Left renal cortex interstitium (tissue), 4 donors: ENCODE measurements at places on chromosomes 4 and X. TPM values are rescaled to one million over a fixed set of nuclear protein-coding genes. Genes with fewer than 3 reads are reported as not detected.
A peak's percentile ranks its signal among the peaks of the same experiment; 100 is the strongest.

DNA sequence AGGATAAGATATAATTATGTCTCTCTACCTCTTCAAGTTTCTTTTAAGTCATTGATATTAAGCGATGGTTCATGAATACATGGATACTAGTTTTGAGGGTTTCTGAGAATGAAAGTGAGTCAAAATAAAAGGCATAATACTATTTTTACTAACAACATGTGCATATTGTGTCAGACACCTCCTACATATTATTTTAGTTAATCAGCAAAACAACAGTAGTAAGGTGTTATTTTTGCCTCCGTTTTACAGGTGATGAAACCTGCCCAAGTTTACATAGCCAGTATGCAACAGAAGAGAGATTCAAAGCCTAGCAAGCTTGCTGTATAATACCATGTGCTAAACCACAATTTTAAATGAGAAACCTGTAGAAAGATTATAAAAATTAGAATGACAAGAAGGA is 544.1 kb downstream of the EPHA5 start:
- no peak for DNase-seq

DNA sequence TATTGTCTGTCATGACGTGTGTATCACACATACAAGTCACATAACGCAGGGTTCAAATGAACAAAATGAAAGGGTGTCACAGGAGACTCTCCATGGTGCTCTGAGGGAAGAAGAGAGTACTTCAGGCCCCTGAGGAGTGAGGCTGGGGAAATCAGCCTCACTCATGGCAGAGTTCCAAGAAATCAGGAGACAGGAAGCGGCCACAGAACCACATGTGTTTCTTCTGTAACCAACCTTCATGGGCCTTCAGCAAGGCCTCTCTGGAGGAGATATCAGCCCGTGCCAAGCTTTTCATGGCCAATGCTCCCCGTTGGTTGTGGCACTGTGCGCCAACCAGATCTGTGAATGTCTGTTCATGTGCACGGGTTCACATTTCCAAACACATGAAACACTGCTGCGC is 76.0 kb downstream of the NAT8L start:
- DNase-seq = peak; percentile 15

The C4orf50 gene
- polyA plus RNA-seq = not detected

- DNase-seq = no peak
Measured at GRCh38 chrX:118355225-118355920, 9.5 kb downstream of the WDR44 start.

The LPAR4 gene
- polyA plus RNA-seq = 19.0 TPM

GRCh38 chr4:79578606-79579005 is 170.6 kb upstream of the GK2 start:
- DNase-seq = no peak

DNA sequence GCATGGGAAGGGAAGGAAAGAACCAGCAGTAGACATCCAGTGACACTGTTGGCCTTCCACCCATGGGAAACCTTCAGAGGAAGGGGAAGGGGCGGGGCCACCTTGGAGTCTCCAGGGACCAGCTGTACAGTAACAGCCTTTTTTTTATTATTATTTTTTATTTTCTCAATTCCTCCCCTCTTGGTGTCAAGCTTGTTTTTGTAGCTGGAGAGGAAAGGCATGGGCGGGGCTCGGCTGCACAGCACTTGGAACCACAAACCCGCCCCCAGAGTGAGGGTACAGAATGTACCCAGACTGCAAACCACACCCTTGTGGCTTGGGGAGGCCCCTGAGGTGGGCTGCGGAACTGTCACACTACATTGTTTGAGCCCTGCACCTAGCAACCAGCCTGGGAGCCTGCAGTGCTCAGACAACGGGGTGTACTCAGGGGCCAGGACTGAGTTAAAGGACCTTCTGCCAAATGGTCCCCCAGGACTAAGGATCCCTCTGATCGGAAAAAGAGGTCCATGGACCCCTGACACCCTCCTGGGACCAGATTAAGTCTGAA is 45.7 kb downstream of the PRPS1 start:
- no peak for DNase-seq

GRCh38 chr4:148216866-148217814 is 225.1 kb downstream of the NR3C2 start:
- DNase-seq = no peak

The GYPE gene
- polyA plus RNA-seq = 1.6 TPM

The CXCL5 gene
- polyA plus RNA-seq = 0.18 TPM

The ZNF157 gene
- polyA plus RNA-seq = 0.68 TPM

- DNase-seq = no peak
Measured at GRCh38 chr4:11881364-11881763, 452.7 kb upstream of the HS3ST1 start.

The CSN1S1 gene
- polyA plus RNA-seq = not detected

DNA sequence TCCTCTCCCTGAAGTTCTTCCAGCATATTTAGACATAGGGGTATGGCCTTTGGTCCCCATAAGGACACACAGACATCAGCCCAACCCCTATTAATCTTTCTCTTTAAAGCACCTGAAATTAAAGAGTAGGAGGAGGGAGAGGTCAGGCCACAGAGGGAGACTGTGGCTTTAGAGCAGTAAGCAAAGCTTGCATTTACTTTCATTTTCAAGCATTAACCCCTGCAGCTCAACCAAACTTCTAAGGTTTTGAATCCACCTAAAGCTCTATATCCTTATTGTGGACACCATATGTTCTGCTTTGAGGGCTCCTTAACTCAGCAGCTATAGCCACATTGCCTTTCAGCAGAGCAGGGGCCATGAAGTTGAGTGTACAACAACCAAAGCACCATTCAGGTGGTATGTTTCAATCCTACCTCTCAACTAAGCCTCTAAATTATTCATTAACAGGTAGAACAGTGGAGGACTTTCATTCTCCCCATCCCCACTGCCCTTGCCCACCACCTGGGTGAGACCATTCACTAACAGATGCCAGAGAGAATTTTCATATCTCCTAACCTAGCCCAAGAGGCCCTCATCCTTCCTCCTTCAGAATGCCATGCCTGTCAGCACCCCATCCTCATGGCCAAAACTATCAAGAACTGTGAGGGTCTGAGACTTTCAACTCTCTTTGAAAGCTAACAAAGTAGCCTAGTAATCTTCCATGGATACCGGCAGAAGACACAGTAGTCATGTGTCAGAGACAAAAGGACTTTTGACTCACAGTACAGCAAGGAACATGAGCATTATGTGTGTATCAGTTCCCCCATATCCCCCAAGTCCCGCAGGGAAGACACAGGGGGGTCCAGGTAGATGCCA is 20.8 kb downstream of the LIN54 start:
- DNase-seq = no peak

DNA sequence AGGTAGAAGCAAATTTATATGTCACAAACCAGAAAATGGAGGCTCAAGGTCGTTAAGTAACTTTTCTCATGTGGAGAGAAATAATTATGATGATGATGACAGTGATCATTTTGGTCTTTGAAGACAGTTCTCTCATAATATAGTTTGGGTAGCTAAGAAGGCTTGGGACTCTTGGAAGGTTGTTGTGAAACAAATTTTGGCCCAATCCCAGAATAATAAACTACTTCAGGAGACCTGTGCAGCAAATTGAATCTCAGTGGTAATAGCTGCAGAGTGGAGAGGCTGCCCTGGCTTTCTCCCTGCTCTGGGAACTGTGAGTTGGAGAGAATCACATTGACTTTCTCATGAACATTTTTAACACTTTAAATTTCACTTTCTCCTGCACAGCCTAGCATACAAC is 217.2 kb upstream of the BOD1L1 start:
- DNase-seq = no peak

- no peak for DNase-seq
Measured at GRCh38 chr4:15920723-15921591, 17.6 kb downstream of the FGFBP1 start.

- no peak for DNase-seq
Measured at GRCh38 chr4:186192066-186192612, 772 bp downstream of the CYP4V2 start.

The KLHL13 gene
- polyA plus RNA-seq = 63.3 TPM

The RBPJ gene
- polyA plus RNA-seq = 86.1 TPM

DNA sequence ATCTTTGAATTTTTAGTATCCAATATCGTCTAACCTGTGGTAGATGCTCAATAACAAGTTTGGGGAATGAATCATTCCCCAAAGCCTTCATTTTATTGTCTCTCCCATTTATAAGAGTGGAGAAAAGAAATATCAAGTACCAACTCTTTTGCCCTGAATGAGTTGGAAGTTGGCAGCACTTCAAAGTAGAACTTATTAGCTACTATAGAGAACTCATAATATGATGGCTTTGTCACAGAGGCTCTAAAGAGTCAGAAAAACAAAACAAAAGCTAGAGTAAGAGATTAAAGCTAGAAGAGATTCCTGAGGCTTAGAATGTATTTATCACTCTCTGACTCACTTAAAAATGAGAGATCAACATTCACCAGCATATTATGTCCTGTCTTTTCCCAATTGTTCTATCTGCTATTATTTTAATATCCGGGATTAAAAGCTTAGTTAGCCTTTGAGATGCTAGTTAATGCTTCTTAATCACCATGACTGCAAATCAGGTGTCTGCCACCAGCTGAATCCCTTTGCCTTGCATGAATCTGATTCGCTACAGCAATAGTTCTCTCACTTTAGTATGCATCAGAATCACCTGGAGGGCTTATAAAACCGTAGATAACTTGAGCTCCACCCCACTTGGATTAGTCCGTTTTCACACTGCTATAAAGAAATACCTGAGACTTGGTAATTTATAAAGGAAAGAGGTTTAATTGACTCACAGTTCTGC is 77.9 kb downstream of the PALLD start:
- DNase-seq = no peak

DNA sequence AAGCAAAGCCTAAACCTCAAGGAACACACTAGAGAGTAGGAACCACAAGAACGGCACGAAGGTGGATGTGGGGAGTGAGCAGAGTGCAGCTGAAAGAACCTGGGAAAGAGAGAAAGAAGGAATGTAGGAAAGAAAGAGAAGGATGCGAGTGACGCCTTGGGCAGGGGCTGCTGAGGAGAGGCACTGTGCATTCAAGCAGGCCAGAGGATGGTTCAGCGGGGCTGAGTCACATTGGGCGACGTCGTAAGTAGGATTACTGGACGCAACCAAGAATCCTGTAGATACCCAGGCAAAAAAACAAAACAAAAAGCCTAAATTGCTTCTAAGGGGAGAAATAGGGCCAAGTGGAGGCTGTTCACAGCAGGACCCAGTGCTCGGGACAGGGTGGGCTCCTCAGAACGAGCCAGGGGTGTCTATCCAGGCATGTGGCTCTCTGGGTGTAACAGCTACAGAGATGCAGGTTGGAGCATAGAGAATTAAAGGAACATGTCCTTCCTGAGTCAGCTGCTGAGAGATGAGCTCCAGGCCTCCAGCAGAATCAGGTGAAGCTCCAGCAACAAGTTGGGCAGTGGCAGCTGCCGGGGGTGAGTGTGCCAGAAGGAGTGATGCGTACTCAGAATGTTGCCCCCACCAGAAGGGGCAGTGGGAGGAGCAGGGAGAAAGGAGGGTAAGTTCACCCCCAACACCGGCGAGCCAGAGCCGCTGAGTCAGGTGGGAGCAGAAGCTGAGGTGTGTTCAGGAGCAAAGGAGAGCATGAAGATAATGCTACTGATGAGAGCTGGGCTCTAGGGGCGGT is 38.6 kb downstream of the NELFA start:
- DNase-seq = no peak

- DNase-seq = no peak
Measured at GRCh38 chr4:127525608-127526007, 107.1 kb upstream of the INTU start.

DNA sequence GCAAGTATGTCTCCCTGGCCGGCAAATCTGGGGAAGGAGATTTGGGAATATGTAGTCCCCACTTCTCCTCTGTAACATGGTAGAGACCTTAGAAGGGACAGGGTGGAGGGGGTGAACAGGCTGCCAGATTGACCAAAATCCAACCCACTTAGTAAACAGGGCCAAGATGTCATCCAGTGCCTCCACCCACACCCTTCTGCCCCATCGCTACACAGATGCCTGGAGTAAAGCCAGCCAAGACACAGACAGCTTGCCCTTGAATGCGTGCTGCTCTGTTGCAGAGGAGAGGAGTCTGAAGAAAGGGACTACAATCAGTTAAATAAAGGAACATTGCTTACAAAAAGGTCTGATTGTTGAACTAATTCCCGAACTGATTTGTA is 160.1 kb upstream of the LDB2 start:
- DNase-seq = no peak

GRCh38 chr4:17512973-17513665 is 1.2 kb upstream of the QDPR start:
- no peak for DNase-seq

The NPNT gene
- polyA plus RNA-seq = 199 TPM

The SPANXD gene
- polyA plus RNA-seq = not detected

The USP17L17 gene
- not detected for polyA plus RNA-seq

DNA sequence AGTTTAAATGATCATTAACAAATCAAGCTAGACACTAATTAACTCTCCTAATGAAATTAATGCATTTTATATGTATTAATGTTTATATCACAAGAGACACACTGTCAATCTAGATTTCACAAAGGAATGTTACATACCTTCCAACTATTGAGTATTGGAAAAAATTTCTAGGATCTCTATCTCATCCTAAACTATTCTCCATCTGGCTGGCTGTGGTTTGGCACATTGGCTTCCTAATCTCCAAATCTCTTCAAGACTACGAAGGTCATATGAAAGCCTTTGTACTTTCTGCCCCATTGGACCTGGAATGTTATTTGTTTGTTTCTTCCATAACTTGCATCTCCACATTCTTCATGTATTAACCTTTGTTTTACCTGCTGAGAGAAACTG is 1160.0 kb downstream of the ADGRL3 start:
- no peak for DNase-seq

DNA sequence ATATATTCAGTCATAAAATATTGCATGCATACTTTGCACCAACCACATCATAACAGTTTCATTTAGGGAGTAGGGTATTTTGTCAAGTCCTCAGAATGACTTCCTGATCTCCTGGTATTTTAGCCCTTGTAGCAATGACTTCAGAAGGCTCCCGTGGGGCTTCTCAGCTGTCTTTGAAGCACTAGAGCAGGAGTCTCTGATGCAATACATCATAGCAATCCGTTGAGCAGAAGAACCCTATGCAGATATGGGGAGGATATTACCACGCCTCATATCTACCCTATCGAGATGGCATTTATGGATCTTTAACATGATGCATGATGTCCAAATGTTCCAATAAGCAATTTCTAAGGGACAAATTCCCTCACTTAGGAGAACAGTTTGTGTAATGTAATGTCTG is 373.7 kb upstream of the FTHL17 start:
- no peak for DNase-seq

- DNase-seq = no peak
Measured at GRCh38 chrX:83160096-83160495, 348.0 kb upstream of the POU3F4 start.

DNA sequence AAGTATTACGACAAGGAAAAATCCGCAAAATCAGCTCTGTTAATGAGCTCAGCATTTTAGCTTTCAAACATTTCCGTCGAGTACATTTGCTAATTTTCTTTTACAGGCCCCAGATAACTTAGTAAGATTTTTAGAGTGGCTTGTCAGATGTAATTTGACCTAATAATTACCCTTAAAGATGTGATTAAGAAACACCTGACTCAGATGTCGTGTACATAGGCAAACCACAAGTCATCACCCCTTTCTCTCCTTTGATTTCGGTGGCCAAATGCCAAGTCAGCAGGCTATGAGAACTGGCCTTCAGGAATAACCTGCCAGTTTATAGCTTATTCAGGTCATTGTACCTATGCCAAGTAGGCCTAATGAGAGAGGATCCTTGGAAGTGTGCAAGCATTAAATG is 369.6 kb downstream of the PCDH7 start:
- DNase-seq = no peak
